ENCODE measurements at places on chromosomes 5 and 9.

- no peak for DNase-seq
Measured at GRCh38 chr5:34529581-34530331, 126.4 kb upstream of the RAI14 start.

GRCh38 chr9:94656200-94656599 is 16.9 kb upstream of the FBP1 start:
- DNase-seq = no peak

DNA sequence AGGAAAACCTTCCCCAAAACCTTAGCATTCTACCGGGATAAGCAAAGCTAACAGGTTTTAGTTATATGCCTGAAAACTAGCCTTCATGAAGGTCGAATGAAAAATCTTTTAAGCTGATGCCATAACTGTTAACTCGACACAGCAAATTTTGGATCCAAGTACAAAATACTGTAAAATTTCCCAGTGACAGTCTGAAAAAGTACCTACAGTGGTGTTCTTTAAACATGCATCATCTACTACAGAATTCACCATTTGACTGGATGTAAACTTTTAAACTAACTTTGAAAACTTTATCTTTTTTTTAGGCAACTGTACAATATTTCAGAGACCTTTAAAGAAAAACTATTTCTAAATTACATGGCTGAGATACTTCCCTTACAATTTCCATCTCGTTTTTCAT is 791 bp downstream of the RAPGEF6 start:
- no peak for DNase-seq

DNA sequence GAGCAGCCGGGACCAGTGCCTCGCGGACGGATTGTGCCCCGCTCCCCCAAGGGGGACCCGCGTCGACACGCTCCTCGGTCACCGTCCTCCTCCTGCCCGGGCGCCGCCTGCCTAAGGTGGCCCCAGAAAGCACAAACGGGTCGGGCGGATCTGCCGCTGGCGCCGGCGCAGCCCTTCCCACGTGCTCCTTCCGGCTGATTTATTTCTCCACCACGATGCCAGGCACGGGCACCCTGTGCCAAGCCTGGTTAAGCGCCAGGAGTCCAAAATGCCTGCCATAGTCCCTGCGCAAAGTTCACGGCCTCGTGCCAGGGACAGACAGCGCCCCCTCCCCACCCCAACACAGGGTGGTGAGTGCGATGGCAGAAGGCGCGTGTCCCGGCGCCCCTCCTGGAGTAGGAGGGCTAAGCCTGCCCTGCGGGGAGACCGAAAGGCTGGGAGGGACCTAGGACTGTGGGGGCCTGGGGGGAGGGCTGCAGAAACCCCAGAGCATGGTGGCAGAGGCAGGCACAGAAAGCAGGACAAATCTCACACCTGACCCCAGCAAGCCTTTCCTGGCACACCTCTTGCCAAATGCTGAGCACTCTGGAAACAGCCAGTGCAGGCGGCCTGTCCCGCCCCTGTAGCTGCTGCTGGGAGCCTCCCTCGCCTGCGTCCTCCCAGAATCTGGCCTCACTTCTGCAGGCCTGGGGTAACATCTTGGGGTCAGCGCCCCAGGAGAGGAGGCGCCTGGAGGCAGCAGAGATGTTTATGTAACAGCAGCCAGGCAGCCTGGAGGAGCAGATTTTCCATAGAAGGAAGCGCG is 1.1 kb upstream of the NOTCH1 start:
- DNase-seq = no peak

DNA sequence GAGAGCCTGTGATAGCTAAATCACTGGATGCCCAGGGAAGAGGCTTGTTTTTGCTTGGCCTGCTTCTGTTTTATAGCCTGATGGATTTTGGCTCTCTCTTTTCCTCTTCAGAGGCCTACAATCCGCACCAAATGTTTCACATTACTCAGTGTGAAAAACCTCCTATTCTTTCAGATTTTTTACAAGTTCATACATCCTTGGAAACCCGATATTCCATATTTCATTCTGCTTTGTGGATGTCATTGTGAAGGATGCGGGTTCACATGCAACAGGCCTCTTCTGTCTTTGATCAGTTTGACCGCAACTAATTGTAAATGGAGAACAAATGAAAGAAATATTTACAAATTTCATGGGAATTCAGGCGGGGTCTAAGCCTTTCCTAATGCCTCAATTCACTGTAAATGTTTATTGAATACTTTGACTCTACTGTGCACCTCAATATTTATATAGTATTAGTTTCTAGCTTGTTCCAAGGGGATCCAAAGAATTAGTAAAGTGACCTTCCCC is 269.9 kb downstream of the DMRT2 start:
- no peak for DNase-seq

GRCh38 chr5:79224286-79224984 is 11.5 kb upstream of the JMY start:
- DNase-seq = no peak

- DNase-seq = peak; percentile 3
Measured at GRCh38 chr5:26582350-26583045, 455.9 kb downstream of the CDH9 start.

DNA sequence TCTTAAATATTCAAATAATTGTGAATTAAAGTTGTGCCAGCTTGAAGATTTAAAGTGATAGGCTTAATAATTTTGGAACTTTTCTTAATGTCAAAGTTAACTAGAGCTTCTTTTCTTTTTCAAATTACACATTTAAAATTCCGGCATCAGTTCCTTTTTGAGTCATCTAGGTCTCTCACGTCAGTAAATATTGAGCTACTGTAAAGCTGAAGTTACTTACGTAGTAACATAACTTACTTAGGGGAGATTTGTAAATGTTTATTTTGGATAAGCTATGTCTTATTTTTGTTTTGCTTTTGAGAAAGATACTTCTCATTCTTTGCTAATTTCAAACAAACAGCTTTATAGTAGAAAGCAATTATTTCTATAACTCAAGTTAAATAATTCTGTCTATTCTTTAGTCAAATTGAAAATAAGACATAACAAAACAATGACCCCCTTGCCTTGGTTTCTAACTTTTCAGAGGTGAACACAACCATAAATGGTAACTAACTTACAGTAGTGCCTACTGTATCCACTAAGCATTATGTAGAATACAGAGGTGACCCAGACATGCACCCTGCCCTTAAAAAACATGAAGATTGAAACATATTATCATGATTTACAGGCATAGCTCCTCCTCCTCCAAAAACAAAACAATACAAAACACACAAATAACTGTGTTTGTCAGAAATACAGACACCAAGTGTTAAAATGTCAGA is 29.8 kb downstream of the CD274 start:
- no peak for DNase-seq

- no peak for DNase-seq
Measured at GRCh38 chr5:68458416-68459021, 243.0 kb downstream of the PIK3R1 start.

DNA sequence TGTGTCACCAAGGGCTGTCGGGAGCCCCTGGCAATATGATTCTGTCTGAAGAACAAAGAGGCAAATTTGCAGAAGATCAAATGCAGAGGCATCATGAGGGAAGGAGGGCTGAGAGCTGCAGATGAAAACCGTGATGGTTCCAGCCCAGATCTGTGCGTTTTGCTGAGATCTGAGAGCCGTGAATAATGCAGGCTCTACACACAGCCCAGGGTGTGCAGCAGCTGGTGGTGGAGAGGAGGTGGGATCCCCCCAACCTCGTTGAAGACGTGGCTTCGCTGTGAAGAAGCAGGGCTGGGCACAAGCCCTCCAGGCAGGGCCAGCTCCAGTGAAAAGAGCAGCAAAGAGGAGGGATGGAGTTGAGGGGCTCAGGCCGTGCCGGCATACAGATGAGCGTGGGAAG is 75.5 kb downstream of the TSPAN17 start:
- DNase-seq = no peak

DNA sequence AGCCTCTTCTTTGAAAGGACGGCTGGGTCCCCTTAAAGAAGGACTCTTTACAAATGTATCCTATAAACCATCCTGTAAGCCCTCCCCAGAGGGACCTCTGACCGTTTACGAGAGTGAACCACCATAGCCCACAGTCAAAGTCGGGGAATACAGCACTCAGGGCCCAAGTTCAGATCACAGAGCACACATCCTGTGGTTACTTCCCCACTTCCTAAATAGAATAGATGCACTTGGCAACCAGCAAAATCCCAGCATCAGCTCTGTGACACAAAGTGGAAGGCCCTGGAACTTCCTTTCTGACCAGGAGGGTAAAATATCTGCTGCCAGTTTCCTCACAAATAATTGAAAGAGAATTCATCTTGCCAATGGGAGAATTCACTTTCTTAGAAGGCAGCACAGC is 6.9 kb upstream of the IGFBPL1 start:
- DNase-seq = no peak

DNA sequence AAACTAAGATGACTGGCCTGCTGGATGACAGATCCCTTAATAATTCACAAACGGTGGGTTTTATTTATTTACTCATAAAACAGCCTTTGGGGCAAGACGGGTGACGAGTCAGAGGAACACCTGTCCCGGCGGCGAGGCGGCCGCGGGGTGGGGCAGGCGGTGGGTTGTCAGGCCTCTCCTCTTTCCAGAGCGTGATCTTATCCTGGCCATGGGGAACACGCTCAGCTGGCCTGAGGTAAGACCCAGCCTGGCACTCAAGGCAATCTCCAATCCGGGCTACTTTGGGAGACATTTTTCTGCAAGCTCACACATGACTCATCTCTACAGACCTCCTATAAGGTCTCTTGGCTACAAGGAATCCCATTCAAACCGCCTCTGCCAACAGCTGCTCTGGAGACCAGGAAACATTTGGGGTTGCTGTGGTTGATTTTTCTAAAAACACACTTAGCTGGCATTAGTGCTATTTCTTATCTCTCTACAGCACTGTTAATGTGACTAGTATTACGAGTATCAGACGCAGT is 6.3 kb downstream of the RAPGEF1 start:
- DNase-seq = no peak

- no peak for DNase-seq
Measured at GRCh38 chr5:73805449-73805848, 179.5 kb downstream of the ARHGEF28 start.

All from NCI-H2081 (cell line).